ENCODE measurements at places on chromosomes 16 and 17.
A peak's percentile ranks its signal among the peaks of the same experiment; 100 is the strongest.

DNA sequence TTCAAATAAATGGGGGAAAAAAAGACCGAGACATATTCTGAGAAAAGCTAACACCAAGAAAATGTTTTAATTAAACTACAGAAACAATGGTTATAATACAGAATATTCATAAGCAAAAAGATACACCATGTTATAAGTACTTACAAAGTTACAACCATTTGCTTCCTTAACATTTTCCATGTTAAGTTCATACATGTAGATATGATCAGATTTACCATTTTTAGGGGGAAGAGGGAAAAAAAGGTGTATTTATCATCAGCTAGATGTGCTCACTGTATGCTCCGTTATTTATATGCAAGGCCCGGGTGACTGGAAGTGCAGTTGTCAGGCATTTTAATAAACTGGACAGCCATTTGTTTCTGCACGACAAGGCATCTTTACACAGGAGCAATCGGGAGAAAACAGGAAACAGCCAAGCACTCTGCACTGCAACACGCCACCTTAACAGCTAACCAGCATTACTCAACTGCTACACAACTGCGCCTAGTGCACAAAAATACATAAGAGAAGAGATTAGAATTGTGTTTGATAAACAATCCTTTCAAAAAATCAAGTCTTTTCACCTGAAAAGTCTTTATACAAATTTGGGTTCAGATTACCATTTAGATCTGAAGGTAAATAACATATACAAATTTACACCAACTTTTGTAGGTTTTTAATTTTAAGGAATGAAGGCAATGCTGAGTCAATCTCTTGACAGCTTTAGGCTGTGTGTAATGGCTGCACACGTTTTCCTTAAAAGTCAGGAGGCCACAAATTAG, 2.9 kb downstream of the SRSF2 start:
- DNase-seq: peak; percentile 71

- DNase-seq: no peak
Observed at GRCh38 chr16:89014403-89015230, 37.6 kb upstream of the CBFA2T3 start.

DNA sequence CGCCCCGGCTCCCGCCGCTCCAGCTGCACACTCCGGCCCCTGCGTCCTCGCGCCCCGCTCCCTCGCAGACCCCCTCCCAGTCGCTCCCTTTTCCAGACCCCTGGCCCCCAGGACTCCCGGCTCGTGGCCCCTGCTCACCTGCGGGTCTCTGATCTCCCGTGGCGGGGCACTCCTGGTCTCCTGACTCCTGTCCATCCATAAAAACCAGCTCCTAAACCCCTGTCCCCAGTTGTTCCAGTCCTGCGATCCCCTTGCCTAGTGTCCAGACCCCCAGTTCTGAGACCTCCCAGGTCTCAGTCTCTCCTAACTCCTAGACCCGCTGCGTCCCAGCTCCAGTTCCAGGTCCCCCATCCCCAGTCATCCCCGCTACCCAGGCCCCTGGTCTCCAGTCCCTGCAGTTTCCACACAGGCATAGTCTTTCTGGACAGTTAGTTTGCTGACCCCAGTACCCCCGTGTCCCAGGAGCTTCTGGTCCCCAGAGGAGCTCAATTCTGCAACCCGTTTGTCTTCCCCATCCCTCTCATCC, 379 bp downstream of the SNX29 start:
- no peak for DNase-seq

DNA sequence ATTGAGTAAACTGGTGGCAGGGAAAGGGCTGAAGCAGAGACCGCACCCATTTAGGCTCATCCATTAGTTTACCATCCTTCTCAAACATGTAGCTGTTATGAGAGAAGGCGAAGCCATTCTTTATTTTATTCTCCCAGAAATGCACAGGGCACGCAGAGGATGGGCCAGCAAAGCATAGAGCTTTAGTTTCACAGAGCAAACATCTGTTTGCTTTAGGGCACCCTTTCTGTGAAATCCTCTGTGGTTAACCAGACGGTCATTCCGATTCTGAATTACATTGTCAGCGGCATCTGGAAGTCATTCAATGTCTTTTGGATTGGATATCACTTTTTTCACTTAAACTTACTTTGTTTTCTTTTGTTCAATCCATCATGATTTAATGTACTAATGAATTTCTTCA, 96.0 kb downstream of the TOX3 start:
- DNase-seq: no peak

DNA sequence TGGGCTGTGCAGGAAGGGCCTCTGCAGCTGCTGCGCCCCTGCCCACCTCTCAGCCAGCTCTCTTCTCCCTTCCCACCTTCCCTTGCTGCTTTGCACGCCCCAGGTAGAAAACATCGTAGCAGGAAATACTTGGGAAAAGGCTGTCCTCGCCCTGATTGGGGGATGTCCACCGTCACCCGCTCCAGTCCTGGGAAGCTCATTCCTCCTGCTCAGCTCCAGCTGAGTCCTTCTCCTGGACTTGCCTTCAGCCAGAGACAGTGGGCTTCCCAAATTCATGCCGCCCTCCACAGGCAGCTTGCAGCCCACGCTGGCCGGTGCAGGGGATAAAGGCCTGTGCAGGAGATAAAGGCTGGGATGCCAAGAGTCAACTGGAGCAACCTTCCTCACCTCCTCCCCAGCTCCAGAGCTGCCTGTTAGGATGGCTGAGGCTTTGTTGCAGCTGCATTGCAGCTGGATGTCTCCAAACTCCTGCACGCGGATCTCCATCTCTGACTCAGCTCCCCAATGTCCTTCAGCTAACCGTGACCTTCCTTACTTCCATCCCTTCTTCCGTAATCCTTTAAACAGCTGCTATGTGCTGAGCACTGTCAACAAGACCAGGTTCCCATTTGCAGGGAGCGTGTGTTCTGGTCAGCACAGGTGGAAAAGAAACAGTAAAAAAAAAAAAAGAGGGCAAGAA, 402.0 kb upstream of the TNRC6C start:
- no peak for DNase-seq

DNA sequence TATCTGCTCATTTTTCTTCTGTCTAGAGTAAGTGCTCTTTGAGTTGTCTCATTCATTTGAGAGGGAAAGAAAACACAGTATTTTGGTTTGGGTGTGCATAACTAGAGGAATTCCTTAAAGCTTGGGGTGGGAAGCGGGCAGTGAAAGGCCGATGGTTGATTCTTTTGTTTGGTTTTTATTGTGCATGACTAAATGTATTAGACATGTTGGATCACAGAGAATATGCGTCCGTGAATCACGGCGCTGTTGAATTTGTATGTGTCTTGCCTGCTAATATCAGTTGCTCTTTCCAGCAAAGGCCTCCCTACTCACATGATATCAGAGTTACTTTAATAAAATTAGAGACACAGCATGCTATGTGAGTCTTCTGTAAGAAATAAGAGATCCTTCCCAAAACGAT, 180.0 kb downstream of the CHD9NB start:
- no peak for DNase-seq

DNA sequence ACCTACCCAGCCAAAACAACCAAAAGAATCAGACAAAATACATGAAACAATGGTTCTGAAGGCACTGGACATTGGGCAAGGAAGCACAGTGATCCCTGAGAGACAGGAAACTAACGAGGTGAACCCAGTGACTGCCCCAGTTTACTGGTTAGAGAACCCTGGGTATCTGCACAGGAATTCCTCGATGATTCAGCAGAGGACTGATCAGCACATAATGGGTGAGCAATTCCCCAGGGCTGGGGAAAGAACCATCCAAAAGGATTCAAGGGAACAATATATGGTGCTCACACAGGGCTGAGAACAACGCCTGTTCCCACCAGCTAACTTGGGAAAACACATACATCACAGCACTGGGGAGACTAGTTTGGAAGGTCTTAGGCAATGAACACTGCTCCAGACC, 167.2 kb downstream of the PARN start:
- DNase-seq: no peak

DNA sequence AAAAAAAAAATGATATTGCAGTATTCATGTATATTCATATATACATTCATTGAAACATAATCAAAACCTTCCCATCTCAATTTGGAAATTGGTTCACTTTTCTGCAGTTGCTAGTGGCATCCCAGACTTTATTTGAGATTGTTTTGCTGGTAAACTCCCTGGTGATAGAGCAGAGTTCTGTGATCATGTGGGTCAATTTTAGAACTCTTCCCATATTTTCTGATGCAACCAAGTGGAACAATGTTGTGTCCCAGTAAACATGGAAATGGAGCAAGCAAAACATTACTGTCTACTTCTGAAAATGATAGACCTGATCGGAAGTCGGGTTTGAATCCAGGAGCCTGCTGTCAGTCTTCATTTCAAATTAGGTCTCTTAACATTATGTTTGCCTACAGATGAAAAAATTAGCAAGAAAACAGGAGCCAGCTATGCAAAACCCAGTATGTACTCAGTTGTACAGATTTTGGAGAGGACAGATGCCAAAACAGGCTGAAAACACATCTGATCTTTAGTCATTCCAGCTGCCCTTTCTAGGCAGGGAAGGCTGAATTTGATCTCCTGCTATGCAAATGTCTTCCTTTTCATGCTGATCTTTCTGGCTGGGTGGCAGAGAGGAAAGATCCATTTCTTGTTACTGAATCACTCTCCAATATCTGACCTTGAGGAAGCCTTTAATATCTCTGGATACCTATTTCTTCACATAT, 786.6 kb upstream of the SOX9 start:
- DNase-seq: no peak

DNA sequence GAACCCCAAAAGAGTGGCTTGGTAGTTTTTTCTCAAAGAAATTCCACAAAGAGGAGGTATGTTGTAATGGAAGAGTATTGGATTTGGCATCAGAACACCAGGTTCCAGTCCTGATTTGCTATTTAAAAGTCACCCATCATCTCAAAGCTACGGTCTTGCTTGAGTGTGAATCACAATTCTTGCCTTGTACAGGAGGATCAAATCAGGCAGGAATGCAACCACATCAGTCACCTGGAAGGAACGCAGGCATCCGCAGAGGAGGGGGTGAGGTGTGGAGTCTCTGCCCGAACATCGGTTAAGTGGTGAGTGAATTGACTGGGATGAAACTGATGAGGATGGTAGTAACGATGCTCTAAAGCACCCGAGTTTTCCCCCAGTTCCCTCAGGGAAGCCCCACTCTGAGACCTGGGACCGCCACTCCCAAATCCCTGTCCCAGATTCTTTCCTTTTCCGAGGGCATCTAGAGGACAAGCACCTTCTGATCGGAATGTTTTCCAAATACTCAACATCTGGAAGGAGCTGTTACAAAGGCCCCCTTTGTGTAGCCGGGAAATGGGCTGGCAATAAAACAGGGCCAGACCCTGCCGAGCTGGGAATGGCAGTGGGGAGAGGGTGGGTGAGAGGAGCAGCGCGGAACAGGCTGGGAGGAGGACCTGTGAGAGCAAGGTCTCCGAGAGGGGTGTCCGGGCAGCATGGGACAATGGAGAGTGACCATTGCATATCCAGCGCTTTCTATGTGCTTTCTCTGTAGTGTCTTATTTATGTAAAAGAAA, 469.6 kb downstream of the SLC39A11 start:
- DNase-seq: no peak

DNA sequence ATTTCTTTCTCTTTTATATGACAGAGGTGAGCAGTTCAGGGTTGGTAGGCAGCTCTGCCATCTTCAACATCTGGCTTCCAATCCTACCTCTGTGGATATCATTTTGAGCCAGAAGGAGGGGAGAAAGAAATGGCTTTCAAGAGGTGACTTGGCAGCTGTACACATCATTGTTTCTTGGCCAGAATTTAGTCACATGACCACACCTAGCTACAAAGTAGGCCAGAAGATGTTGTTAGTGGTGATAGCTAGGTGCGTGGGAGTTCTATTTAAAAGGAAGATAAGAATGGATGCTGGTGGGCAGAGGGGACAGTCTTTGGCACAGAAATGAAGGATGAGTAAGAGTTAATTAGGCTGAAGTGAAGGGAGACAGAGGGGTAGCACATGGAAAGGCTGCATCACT, 29.2 kb upstream of the MPHOSPH6 start:
- no peak for DNase-seq

- DNase-seq: peak; percentile 21
Observed at GRCh38 chr16:15644267-15644961, 1.5 kb upstream of the MARF1 start.

GRCh38 chr17:80294210-80294609, 33.6 kb downstream of the RNF213 start:
- DNase-seq: no peak

DNA sequence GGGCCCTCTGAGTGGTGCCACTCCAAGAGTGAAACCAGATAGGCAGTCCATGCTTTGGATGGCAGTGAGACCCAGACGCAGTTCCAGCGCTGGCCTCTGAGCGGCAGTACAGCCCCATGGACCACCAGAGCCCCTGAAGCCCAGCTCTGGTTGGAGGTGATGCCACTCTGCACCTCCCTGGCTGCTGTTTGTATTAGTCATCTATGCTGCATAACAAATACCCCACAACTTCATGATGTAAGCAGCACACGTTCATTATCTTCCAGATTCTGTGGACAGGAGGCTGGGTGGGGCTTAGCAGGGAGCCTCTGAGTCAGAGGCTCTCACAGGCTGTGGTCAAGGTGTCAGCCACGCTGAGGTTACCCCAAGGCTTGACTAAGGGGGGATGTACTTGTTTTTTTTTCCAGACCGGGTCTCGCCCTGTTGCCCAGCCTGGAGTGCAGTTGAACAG, 5.1 kb upstream of the NME4 start:
- peak; percentile 89 for DNase-seq

DNA sequence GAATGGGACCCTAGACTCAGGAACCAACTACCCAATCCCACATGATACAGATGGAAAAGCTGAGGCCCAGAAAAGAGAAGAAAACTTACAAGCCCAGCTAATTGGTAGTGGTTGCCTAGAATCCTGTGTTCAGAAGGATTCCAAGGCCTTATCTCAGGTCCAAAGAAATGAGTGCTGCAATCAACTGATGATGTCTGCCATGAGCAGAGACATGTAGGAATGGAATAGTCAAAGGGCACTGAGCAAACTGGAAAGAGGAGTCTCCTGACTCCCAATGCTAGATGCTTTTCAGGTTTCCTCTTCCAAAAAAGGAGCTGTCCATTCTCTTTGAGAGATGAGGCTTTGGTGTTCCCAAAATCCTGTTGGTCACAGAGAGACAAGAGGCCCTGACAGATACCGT, 210.6 kb downstream of the ZNF423 start:
- DNase-seq: no peak

DNA sequence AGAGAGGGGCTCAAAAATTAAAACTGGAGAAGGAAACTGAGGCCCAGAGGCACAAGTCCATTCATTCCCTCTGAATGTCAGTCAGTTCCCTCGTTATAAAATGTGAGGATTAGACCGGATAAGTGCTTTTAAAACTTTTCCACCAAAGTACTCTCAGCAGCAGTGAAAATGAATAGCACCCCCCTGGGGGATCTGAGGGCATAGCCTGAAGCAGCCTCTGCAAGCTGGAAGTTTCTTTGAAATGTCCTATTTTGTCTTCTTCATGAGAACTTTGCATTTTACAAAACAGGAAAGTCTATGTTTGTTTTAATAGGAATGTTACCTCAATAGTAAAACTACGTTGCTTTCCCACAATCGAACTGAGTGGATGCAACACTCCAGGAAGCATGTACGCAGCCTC, 273.0 kb downstream of the CEP112 start:
- no peak for DNase-seq

Measured in KBM-7 (cell line).